A549 treated with CORT108297 at 1 μM for 4 hours (cell line): ENCODE measurements at places on chromosomes 4 and X. TPM values are rescaled to one million over a fixed set of nuclear protein-coding genes. Genes with fewer than 3 reads are reported as not detected.

Gene PHF8
- 10.6 to 13.5 TPM (median 12.0 TPM) in 5 replicates for total RNA-seq

Gene FGF2
- 29.8 to 63.8 TPM (median 52.6 TPM) in 5 replicates for total RNA-seq

Gene DUSP21
- not detected in 5 replicates for total RNA-seq

Gene TASL
- not detected in 5 replicates for total RNA-seq

Gene GLRA2
- not detected in 5 replicates for total RNA-seq

Gene MAGEA9
- total RNA-seq: not detected in 5 replicates

Gene SEL1L3
- 21.4 to 25.3 TPM (median 23.6 TPM) in 5 replicates for total RNA-seq

Gene CXCL9
- total RNA-seq: not detected in 5 replicates

Gene USP26
- not detected in 5 replicates for total RNA-seq

Gene AKAP4
- total RNA-seq: not detected in 5 replicates

Gene PPARGC1A
- total RNA-seq: 0.03 to 0.18 TPM (median 0.14 TPM) in 4 of 5 replicates, not detected in the other

Gene GAB3
- 0.36 to 0.78 TPM (median 0.47 TPM) in 5 replicates for total RNA-seq

Gene TEX13C
- 0.02 TPM in 1 of 5 replicates, not detected in the others for total RNA-seq

Gene ITM2A
- total RNA-seq: not detected in 5 replicates

Gene GPRASP2
- 4.7 to 6.9 TPM (median 5.9 TPM) in 5 replicates for total RNA-seq

Gene SHROOM3
- 4.5 to 9.2 TPM (median 7.1 TPM) in 5 replicates for total RNA-seq

Gene SUPT20HL1
- total RNA-seq: not detected in 5 replicates

Gene UGT2B17
- total RNA-seq: not detected in 5 replicates
